ENCODE measurements at places on chromosomes 3 and 15.

GRCh38 chr15:32775103-32775502 lies 57.3 kb downstream of the GREM1 start:
- DNase-seq: no peak

GRCh38 chr3:155714295-155714718 lies 30.6 kb downstream of the PLCH1 start:
- DNase-seq: no peak

- no peak for DNase-seq
Observed at GRCh38 chr15:69275933-69276560, 22.7 kb upstream of the PAQR5 start.

DNA sequence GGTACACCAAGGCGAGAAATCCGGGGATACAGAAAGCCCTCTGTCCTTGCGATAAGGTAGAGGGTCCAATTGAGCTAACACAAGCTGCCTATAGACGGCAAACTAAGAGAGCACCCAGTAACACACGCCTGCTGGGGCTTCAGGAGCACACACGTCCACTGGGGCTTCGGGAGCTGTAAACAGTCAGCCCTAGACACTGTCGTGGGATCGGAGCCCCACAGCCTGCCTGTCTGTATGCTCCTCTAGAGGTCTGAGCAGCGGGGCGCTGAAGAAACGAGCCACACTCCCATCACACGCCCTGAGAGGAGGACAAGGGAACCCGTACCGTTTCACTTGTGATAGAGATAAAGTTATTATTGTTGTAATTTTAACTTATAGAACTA lies 486 bp downstream of the SAMMSON start:
- peak; percentile 15 for DNase-seq

DNA sequence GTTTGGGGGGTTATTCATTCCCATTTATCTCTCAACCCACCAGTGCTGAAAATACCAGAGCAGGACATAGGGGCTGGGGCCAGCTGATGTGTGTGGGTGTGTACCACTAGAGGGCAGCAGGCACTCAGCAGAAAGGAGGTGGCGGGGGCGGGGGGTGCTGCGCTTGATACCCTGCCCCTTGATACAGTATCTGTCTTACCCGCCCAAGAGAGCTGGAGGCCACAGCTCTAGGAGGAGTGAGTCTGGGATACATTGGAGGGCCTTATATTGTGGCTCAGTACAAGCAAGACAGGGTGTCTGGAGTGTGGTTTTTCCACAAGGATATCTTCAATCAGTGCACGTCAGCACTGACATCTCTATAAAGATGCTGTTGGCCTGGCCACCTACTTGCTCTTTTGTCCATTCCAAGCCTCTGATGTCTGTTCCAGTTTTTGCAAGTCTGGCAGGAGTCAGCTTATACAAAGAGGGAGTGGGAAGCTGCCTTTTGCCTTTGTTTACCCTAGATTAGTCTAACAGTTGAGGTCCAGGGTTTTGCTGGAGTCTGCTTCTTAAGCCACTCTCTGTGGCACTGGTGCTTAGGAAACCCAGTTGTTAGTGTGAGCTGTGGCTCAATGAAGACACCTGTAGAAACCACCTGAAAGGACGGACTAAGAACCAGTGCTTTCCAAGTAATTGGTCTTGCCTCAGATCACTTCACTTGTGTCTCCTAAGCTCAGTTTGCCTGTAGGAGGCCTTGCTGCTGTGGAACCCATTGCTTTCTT lies 1.5 kb upstream of the RBM15B start:
- DNase-seq: no peak

GRCh38 chr15:82047453-82048400 lies 1.9 kb upstream of the MEX3B start:
- DNase-seq: no peak

GRCh38 chr3:71689291-71689690 lies 35.9 kb downstream of the EIF4E3 start:
- DNase-seq: no peak

- no peak for DNase-seq
Observed at GRCh38 chr3:73107215-73107614, 45.8 kb downstream of the EBLN2 start.

DNA sequence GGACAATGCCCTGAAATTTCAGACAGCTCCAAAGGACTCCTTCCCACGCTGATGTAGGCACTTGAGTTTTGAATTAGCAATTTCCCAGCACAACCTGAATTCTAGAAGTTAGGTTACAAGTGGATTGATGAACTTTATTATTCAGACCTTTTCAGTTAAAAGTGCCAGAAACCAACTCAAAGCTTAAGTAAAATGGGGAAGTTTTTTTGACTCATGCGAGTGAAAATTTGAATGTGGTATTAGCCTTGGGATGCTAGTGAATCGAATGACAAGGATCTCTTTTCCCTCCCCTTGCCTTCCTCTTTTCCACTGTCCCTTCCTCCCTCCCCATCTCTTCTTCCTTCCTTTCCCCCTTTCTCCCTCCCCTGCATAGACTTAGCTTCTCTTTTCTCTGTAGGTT lies 295.1 kb upstream of the PROK2 start:
- DNase-seq: no peak

DNA sequence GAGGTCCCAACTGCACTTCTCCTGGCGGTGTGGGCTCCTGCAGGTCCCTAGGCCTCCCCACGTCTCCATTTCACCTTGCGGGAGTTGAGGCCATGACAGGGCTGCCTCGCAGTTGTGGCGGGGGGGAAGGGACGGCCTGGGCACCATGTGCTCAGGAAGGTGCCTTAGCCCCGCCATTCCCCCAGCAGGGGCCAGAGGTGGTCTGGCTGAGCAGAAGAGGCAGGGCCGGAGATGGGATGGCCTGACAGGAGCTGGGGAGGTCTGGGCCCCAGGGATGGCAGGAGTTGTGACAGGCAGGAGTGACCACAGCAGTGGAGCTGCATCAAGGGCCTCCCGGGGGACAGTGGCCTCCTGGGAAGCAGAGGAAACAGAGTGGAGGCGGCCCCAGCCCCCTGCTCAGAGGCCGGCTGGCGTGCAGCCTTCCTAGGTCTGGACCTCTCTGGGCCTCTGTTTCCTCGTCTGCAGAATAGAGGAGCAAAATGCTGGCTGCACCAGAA lies 18.7 kb upstream of the KLF15 start:
- no peak for DNase-seq

- DNase-seq: no peak
Observed at GRCh38 chr15:70470556-70471191, 292.7 kb downstream of the UACA start.

- DNase-seq: no peak
Observed at GRCh38 chr3:123324880-123325765, 123.4 kb downstream of the SEC22A start.

DNA sequence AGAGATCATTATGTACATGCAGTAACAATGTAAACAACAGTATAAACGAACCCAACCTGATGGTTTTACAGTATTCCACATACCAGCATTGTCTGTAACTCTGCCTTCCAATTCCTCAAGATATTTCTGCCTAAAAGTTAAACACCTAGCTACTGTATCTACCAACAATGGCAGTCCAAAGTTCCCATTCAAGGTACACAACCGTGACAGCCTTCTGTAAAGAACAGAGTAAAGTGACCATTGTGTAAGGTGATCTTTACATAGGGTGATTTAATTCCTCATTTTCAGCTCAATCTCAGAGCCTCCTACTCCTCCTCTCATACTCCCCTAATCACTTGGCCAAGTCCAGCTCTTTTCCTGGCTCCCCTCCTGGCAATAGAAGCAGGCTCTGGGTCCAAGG lies 10.4 kb downstream of the SECISBP2L start:
- no peak for DNase-seq

GRCh38 chr15:43483297-43484128 lies 9.4 kb downstream of the TP53BP1 start:
- peak; percentile 12 for DNase-seq

DNA sequence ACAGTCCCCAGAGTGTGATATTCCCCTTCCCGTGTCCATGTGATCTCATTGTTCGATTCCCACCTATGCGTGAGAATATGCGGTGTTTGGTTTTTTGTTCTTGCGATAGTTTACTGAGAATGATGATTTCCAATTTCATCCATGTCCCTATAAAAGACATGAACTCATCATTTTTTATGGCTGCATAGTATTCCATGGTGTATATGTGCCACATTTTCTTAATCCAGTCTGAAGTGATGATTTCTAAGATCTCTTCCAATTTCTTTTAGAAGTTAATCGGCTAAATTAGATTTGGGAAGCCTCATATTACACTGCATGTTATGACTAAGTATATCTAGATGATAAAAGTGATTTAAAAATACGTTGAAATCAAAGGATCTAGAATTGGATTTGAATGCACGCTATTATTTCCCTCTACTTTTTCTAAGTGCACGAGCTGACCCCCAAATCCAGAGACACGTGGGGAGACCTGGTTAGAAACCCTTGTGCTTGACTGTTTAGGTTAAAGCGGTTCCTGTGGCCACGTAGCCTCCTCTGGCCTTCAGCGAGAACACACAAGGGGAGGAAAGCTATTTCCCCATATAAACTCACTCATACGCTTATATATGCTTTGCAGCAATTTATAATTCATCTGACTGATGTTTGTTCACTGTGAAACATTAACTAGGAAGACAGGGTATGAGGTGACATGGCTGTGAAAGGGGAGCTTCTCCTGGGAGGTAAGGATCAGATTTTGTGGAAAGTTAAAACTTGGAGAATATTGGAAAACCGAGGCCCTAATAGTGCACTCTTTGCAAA lies 243.8 kb downstream of the PDZRN3 start:
- DNase-seq: no peak

- no peak for DNase-seq
Observed at GRCh38 chr3:159856590-159857104, 132.0 kb upstream of the IL12A start.

GRCh38 chr15:75900577-75900976 lies 3.1 kb upstream of the FBXO22 start:
- DNase-seq: no peak
